T-helper 2 cell treated with Interferon-gamma antibody and Interleukin-4, amounts not matched to agents 5 μg/mL and 100 μg/mL, for 36 hours (primary cell): ENCODE measurements at places on chromosomes 16 and 17.

DNA sequence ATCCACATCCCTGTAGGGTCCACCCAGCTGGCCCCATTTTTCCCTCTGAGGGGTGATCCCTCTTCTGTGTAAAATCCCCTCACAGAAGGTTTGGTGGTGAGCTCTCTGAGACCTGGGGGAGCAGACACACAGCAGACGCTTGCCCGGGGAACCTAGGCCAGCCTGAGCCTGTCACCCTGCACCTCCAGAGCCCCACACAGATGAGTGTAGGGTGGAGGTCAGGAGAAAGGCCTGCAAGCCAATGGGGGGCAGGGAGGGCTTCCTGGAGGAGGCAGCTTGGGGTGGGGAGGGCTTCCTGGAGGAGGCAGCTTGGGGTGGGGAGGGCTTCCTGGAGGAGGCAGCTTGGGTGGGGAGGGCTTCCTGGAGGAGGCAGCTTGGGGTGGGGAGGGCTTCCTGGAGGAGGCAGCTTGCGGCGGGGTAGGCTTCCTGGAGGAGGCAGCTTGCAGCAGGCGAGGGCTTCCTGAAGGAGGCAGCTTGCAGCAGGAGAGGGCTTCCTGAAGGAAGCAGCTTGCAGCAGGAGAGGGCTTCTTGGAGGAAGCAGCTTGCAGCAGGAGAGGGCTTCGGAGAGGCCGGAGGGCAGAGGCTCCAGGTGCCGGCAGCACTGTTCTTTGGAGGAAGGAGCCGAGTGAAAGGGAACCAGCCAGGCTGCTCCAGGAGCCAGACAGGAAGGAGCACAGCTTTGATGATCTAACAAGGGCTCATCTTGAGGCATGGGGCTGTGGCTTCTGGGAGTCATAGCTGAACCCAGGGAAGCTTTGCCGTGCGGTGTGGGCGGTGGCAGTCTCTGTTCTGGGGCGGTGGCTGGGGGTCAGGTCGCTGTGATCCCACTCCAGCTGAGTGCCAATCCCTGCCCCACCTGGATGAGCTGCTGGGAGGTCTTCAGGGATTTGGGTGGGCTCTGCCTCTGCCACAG lies 83.7 kb upstream of the ZNF469 start:
- no peak for DNase-seq

GRCh38 chr17:32927724-32928585 lies at the start of gene TMEM98:
TSS of gene TMEM98 (plus strand) at chr17:32928153. CDS start at chr17:32931529, 3,376 bp downstream.
- no peak for DNase-seq

- DNase-seq, result no peak
Observed at GRCh38 chr17:17073581-17074403, 31.5 kb downstream of the MPRIP start.

- DNase-seq, result no peak
Observed at GRCh38 chr17:17358866-17359265, 55.7 kb downstream of the NT5M start.

DNA sequence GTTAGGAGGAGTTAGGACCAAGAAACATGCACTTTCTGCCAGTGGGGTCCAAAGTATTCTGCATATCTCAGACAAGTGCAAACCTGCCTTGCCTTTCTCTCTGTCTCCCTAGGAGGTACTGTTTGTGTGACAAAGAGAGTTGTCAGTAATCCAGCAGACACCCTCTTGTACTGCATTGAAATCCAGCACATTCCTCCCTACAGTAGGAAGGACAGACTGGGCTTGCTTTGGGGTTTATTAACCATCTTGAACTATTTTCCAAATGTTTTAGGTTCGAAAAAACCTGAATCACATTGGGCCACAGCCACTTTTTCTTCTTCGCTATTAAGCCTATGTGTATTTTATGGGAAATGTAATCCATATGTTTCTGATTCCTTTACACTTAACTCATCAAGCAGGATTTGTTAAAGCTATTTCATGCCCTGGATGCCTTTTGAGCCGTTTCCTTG lies 204.2 kb upstream of the KCNJ16 start:
- DNase-seq, result no peak

DNA sequence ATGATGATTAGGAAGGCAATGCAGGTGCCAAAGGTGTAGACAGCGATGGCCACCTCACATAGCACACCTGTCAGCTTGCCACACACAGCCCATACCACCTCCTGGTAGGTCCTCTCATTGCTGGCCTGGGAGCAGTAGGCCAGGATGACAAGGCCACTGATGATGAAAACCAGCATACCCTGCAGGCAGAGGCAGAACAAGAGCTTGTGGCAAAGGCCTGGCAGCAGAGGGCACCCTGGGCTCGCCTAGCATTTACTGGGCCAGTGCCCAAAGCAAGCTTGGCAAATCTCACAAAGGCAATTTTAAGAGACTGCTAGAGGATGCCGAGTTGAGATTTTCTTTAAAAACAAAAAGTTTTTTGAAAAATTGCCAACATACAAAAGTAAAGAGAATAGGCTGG lies 5.9 kb downstream of the SLC38A7 start:
- no peak for DNase-seq

DNA sequence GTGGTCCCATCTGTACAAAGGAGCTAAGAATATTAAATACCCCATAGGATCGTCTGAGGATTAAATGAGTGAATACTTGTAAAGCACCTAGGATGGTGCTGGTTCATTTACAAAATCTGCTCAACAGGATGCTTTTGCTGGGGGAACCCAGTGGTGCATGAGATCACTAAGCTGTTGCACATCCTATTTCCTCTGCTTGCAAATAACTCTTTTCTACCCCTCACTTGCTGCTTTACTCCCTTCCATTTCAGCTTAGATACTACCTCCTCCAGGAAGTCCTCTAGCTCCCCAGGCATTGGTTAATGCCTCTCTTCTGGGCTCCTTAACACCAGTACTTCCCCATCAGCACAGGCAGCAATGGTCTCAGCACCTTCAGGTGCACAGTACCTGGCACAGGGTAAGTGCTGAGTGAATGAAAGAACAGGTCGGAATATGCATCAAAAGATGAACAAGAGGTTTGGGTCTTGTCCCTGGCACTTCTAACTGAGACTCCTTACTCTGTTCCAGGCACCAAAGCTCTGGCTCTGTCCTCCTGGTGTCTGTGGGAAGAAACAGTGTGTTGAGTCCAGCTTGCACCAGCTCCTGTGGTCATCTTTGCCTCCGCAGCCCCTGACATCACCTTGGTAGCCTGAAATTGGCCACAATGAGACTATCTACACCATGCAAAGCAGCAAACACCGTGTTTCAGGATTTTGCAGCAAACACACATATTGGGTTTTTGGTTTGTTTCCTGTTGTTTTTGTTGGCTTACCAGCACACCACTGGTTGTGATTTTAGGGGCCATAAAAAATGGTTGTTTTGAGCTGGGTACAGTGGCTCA lies 24.1 kb upstream of the IL21R start:
- DNase-seq, result no peak
